Type B pancreatic cell (in vitro differentiated cells): ENCODE measurements at places on chromosomes 16 and 17.

DNA sequence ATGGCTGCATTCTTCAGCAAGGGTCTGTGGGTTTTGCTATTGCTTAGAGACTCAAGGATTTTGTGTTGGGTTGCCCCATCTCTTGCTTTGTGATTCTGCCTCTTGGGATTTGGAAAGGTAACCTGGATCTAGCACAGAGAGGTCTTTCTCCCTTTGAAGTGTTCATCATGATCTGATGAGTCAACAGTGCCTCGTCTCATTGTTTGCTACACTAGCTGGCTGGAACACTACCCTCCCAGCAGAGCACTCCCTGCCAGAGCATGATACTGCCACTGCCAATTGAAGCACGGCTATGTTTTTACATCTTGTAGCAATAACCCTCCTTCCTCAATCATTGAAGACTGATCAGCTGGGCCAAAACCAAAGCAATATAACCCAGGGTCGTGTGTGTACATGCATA lies 361.0 kb downstream of the CDH13 start:
- no peak for DNase-seq

GRCh38 chr17:29369831-29370735 lies 20.1 kb upstream of the TAOK1 start:
- no peak for DNase-seq

DNA sequence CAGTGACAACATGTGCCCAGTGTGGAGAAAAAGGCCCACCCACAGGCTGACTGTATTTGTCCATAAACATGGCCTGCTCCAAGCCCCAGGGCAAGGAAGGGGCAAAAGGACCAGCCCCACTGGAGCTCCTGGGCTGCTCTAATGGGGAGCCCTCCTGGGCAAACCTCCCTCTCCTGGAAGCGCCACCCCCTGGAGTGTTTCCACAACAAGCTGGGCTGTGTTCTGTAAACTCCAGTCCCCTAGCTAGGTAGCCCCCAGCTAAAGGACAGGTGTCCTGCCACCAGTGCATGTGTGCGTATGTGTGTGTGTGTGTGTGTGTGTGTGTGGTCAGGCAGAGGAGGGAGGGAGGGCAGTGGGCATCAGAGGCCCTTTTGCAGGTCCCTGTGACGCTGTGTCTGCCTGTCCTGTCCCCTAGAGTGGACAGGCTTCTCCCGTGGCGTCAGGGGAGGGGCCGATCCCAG lies 11.3 kb upstream of the STAC2 start:
- DNase-seq: no peak

GRCh38 chr17:16439811-16440351 lies 24.5 kb downstream of the TRPV2 start:
- DNase-seq: no peak

DNA sequence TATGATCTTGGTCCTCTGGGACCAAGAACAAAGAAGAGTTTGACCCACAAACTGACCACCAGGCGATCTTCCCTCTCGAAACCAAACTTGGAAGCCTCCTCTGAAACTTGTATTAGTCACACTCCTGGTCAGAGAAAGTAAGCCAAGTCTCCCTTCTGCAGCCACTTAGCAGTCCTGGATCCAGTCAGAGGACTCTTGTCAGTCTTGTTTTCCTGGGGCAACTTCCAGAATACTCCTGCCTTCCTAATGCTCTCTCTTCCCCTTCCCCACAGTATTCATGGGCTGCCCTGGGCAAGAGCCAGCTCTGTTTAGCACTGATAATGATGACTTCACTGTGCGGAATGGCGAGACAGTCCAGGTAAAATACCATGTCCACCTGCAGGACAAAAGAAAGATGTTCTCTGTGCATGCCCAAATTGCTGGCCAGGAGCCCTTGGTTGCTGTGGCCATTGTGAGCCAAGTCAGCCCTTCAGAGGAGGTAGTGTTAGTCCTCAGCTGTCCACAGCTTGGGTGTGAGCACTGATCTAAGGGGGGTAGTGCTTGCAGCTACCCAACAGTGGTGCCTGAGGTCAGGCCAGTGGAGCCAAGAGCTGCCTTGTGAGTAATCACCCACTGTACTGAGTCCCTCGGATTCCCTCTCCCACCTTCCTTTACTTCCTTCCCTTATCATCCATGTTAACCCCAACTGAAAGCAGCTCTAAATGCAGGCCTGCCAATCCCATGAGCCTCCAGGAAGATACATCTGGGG lies 31.2 kb downstream of the CDH3 start:
- no peak for DNase-seq

- peak; percentile 59 for DNase-seq
These were observed 32.4 kb downstream of the ADGRG5 start for GRCh38 chr16:57574646-57575467.

DNA sequence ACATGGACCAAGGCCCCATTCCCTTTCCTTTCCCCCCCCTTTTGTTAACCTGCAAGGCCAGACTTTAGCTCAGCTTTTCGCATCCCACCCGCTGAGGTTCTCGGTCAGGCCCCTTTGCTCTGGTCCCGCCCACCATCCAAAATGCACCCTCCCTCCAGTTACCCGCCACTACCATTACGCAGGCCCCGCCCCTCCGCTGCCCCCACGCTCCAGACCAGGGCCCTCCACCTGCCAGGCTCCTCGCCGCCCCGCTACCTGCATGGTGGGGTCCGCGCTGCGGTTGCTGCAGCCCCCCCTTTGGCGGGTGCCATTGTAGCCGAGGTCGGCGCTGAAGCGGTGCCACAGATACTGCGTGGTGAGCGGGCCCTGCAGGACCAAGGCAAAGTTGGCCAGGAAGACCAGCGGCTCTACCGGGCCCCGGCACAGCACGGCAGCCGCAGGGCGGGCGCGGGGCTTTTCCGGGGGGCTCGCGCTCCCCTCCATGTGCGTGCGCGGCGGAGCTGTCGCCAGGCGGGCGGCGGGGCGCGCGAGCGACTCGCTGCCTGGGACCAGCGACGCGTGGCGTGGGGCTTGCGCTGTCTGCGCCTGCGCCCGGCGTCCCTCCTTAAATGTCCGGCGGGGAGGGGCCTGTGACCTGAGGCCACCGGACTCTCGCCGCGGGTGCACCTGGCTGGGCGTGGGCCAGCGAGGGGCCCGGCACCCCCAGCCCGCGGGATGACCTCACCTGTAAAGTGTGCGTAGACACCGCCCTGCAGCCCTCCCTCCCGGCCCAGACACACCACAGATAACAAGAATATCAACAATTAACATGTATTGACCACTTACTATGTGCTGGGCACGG lies at the start of gene SLC46A1:
SLC46A1 (minus strand) TSS at position 581 of the 841 bp plus-strand sequence; CDS start at position 483, 98 bp downstream.
- peak; percentile 76 for DNase-seq

DNA sequence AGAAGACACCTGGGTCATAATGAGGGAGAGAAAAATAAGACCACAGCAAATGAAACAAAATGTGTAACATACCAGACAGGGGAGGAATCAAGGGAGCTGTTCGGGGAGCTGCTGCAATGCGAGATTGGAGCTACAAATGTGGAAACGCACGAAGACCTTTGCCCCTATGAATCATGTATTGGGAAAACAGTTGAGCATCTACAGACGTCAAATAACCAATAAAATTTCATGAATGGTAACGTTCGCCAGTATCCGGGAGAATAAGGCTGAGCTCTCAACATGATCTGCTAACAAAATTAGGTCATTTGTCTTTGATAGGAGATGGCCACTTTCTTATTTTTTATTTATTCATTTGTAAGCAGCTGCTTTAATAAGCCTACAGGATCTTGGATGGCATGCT lies 486.2 kb upstream of the RBFOX1 start:
- DNase-seq: no peak

DNA sequence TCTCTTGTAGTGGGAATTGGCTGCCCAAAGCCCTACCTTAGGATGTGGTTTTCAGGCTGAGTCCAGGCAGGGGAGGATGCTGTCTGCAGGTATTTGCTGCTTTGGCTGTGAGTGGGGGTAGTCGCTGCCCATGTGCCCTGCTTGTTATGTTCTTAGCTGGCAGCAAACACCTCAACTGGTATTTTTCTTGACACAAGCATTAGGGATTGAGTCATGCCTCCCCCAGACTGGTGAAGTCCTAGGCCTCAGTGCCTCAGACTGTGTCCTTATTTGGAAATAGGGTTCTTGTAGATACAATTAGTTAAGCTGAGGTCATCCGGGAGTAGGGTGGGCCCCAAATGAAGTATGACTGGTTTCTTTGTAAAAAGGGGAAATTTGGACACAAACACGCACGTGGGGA lies 808.3 kb upstream of the EEF2KMT start:
- DNase-seq: no peak

DNA sequence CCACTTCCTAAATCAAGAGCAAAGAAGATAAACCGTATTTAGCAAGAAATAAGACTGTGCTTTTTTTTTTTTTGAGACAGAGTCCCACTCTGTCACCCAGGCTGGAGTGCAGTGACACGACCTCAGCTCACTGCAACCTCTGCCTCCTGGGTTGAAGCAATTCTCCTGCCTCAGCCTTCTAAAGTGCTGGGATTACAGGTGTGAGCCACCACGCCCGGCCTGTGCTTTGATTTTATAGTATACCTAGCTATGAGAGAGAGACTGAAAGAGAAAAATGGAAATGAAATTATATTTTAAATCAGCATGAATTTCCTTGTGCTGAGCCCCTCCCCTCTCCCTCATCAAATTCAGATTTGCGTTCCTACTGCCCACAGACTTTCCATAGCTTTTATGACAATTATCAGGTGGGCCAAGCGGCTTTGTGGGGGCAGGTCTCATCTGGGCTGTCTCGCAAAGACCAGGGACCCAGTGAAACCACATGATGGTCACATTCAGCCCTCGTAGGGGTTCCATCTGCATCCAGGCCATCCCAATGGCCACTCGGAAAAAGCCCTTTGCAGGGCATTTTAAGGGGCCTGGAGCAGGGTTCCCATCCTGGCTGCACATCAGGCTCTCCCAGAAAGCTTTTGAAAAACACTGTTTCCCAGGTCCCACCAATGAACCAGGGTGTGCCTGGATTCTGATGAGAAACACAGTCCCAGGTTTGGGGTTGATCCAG lies 8.5 kb downstream of the CACNG1 start:
- no peak for DNase-seq

DNA sequence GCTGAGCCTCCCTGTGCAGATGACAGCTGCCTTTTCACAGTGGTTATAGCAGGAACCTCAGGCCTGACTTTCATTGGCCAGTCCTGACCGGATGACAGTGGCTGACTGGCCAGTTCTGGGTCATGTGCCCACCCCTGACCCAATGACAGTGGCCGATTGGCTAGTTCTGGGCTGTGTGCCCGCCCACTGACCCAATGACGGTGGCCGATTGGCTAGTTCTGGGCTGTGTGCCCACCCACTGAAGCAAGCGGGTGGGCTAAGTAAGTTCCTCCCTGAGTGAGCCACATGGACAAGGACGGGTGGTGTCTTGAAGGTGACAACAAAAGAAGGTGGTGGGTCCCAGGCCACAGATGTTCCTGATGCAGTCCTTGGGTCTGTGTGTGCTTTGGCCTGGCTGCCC lies 9.5 kb downstream of the DEF8 start:
- no peak for DNase-seq

DNA sequence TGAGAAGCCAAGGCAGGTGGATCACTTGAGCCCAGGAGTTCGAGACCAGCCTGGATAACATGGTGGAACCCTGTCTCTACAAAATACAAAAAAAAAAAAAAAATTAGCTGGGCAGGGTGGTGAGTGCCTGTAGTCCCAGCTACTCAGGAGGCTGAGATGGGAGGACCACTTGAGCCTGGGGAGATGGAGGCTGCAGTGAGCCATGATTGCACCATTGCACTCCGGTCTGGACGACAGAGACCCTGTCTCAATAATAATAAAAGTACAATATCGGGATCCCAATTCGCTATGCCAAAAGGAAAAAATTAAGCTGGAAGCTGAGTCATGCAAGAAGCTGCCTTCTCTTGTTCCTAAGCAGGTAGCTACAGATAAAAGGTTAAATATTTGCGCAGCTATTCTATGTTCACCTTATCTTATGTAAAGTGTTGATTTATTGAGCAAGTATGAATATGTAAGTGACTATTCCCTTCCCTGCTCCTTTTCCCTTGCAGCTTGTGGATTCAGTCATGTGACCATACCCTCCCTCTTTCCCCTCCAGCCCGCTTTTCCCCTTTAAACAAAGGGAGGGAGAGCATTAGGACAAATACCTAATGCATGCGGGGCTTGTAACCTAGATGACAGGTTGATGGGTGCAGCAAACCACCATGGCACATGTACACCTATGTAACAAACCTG lies 112.0 kb downstream of the LITAF start:
- no peak for DNase-seq

- no peak for DNase-seq
These were observed 31.0 kb downstream of the NAGPA start for GRCh38 chr16:5002699-5003143.

GRCh38 chr17:29162082-29162908 lies 17.9 kb downstream of the MYO18A start:
- DNase-seq: no peak

- no peak for DNase-seq
These were observed 8.5 kb downstream of the MMP28 start for GRCh38 chr17:35786941-35787432.

GRCh38 chr17:68581863-68582645 lies 19.1 kb downstream of the FAM20A start:
- no peak for DNase-seq

- DNase-seq: no peak
These were observed 15.9 kb upstream of the MEIOB start for GRCh38 chr16:1887711-1888354.

DNA sequence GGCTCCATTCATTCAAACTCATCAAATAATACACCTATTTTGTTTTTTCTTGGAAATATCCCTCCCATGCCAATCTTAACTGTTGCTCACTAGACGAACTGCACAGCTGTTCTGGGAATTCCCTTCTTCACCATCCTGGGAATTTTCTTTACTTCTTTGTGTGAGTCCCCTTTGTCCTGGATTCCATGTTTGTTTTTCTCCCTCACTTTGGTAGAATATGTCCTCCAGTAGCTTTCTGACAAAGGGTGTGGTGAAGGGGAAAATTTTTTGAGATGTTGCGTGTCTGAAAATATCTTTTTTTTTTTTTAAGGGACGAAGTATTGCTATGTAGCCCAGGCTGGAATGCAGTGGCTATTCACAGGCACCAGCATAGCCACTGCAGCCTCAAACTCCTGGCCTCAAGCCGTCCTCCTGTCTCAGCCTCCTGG lies 17.2 kb upstream of the UTP6 start:
- DNase-seq: no peak

GRCh38 chr17:19551165-19551564 lies 17.5 kb downstream of the SLC47A1 start:
- DNase-seq: no peak

GRCh38 chr17:3879186-3879585 lies 13.7 kb downstream of the CAMKK1 start:
- DNase-seq: no peak

DNA sequence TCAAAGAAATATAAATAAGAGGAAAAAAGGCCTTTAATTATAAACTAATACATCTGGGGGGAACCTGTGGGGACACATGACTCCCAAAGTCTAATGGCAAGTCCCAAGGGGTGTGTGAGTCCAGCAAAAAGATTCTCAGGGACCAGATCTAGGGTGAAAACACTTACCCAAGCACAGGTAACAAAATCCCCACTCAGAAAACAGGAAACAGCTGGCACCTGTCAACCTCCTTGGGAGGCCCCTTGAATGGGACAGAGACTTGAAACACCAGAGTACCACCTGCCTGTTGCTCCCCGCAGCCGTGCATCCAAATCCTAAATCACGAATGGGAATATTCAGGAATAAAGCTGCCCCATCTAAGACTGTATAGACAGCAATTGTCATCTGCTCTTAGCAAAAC lies 461.2 kb upstream of the CDH5 start:
- no peak for DNase-seq
